ENCODE measurements at places on chromosomes 11 and 22.

DNA sequence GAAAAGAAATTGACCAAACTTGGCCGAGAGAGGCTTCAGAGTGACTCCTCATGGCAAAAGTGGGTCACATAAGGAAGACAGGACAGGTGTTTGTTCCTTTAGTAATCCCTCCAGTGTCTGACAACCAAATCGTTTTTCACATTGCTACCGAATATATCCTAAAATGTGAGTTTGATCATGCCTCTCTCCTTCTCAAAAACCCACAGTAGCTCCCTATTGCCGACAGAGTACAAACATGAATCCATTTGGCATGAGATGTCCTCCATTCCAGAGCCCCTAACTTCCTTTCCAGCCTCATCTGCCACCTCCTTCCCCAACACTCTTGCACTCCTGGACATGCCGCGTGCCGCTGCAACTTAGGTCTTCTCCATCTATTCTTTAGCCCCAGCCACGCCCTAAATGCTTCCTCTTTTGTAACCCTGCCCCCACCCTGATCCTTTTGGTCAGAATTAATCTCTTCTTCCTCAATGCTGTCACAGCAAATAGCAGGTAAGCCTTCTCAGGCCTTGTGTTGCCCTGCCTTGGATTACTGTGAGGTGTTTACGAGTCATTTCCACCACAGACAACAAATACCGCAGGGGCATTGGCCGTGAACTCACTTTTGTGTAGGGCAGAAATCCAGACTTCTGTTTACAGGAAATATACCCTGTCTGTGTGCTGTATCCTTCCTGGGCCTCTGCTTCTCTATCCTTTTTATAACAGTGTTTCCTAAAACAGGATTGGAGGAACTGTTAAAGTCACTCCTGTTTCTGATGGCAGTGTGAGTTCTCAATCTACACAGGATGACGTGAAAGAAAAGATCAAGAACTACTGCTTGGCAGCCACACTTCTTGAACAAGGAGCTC is 66.0 kb upstream of the FTH1 start:
- DNase-seq = no peak

DNA sequence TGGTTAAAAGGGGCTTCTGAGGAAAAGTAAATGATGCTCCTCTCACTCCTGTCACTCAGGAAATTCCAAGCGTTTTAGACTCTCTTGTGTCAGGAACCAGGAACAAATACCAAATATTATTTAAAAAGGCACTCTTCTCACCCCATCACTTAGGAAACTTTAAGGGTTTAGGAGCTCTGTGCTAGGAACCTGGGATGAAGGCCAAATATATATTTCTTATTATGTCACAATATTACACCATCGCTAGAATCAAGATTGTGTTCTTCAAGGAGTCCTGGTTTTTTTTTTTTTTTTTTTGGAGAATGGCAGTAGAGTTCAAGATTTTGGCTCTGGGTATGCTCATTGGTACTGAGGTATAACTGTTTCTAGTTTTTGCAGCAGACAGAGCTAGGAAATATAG is 79.0 kb upstream of the HEPHL1 start:
- no peak for DNase-seq

DNA sequence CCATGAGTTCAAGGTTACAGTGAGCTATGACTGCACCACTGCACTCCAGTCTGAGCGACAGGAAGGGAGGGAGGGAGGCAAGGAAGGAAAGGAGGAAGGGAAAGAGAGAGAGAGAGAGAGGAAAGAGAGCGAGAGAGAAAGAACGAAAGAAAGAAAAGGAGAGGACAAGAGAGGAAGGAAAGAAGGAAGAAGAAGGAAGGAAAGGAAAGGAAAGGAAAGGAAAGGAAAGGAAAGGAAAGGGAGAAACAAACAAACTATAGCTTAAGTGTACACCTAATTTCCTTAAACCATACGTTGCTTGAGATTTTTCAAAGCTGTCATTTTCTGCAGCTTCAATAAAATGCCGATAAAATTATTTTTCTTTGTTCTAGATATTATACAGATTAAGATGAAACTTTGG is 80.2 kb upstream of the APOA1 start:
- DNase-seq = no peak

- no peak for DNase-seq
Measured at GRCh38 chr11:133386852-133387251, 145.4 kb downstream of the OPCML start.

DNA sequence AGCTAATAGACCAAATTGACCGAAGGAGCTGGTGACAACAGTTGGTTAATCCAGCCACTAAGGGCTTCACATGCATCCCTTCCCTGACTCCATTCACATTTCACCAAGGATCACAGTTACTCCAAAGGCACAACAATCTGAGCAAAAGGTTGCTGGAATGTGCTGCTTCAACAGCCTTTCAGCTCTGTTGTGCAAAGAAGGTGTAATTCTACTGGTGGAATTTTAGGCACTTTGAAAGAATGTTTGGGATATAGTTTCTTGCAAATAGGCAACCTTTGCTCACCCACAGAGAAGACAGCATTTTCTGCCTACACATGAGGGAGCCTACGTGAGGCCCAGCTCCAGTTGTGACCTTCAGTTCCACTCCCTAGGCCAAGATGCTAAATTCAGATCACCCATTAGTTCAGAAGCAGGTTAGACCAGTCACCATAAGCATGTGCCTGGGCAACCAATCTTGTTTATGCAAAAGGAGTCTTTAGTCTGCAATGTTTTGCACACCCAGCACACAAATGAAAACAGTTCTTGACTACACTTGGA is 21.6 kb upstream of the FCHSD2 start:
- no peak for DNase-seq

- DNase-seq = no peak
Measured at GRCh38 chr11:22742157-22742613, 75.8 kb downstream of the GAS2 start.

DNA sequence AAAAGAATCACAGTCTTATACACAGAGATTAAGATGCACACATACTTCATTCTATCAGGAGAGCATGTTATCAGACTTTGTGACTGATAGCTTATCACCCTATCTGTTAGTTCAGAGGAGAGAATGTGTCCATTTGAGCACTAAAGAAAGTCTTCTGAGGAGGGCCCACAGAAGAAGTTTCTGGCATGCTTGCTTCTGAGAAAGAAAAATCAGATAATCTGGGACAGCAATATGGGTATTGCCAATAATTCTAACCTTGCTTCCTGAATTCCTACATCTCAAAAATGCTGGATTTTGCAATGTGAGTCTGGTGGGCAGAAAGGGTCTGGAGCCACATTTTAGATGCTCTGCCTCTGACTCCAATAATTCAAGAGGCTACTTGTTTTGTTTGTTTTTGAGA is 128.9 kb downstream of the RBFOX2 start:
- no peak for DNase-seq

DNA sequence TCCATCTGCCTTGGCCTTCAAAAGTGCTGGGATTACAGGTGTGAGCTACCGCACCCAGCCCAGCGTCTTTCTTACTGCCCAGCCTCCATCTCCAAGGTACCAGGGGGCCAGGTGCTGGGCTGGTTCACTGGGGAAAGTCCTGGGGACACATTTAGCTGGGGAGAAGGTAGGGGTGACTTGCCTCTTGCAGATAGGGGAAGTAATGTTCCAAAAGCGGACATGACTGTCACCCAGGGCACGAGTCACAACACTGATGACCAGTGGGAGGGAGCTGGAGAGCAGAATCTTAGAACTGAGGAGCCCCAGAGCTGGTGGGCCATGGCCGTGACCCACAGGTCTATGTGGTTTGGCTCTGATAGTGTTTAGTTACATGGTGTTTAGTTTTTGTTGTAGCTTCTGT is 2.4 kb upstream of the SLC15A3 start:
- DNase-seq = no peak

GRCh38 chr22:26977741-26978376 is 320.5 kb downstream of the MIAT start:
- DNase-seq = no peak

DNA sequence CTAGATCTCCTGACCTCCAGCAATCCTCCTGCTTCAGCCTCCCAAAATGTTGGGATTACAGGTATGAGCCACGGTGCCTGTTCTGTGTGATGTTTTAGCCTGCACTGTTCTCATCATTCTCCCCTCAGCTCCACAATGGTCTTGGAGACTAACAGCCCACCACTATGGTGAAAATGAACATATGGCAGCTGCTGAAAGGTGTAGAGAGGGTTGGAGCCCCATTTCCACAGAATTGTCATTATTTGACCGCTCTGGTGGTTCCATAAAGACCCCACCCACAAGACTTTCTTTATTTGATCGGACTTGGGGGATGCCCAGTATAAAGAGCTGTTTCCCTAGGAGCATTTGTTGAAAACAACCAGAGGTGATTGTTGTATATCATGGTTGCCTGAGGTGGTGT is 67.9 kb upstream of the SEPTIN5 start:
- DNase-seq = no peak

- DNase-seq = no peak
Measured at GRCh38 chr11:46321757-46322156, 25.5 kb upstream of the DGKZ start.

- DNase-seq = no peak
Measured at GRCh38 chr22:46073683-46074504, 76.4 kb upstream of the PPARA start.

DNA sequence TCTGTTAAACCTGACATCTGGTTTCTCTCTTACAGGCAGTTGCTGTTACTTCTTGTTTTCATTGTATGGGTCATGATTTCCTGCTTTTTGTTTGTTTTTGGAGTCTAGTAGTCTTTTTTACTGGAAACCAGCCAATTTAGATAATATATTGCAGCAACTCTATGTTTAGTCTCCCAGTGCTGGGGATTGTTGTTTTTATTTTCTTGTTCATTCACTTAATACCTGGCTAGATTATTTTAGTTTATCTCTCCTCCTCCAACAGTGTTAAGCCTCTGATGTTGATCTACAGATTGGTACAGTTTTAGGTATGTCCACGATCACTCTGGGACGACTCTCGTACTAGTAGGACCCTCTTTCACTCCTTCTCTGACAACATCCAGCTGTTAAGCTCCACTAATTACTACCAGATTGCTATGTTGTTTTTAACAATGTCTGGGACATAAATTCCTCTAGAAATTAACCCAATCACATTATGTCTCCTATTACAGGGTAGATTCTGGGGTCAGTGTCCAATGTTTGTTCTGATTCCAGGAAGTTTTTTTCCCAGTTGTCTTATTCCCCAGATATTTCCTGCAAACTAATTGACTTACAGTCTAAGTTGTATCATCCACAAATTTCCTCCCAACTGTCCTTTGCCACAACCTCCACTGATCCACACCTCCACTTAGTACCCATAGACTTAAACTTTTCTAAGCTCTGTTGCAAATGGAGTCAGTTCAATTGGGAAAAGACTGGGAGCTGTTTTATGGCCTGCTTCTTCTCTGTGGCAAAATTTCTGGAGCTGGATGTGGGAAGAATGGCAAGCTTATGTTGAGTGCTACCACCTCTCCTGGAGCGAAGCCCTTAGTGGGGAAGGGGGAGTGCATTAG is 1280.6 kb upstream of the CNTN5 start:
- peak; percentile 77 for DNase-seq

GRCh38 chr22:44409211-44409973 is 88.6 kb downstream of the RTL6 start:
- DNase-seq = no peak

DNA sequence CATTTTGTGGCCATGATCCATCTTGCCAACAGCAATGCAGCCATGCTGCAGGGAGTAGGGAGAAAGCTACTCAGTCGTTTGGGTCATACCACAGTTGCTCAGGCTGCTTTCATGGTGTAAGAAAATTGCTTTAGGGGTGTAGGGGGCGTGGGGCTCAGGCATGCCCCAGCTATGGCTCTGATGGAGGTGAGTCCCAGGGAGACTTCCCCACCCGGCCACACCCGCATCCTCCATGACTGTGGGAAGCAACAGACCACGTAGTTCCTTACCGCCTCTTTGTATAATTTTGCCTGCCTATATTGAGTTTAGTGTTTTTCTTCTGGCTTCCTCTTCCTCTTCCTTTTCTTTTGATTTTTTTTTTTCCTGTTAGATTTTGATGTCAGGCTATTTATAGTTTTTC is 58.8 kb downstream of the SPECC1L start:
- no peak for DNase-seq

DNA sequence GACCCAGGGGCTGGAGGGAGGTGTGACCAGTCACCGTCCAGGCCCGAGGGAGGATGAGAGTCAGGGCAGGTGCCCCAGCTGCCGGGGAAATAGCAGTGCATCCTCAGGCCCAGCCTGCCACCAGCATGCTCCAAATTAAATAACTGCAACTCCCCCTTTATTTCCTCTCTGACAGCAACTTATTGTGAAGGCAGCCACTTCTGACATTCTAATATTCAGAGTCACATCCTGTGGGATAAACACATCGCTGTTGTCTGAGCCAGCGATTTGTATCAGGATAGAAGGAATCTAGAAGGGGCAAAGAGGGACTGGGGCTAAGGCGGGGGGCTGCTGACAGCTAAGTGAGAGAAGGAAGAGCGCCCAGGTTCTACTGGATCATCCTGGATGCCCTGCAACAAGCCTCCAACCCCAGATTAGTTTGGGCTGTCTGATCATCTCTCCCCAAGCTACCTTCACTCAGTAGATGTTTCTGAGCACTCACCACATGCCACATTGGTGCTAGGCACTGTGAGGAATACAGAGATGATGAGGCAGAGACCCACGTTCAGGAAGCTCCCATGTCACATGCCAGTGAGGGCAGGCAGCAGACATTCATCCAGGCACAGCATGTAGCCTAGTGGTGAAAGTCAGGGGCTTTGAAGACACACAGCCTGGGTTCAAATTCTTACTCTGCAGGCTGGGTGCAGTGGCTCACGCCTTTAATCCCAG is 214.1 kb downstream of the BUD13 start:
- no peak for DNase-seq

GRCh38 chr22:34645375-34645774 is 420.6 kb upstream of the ISX start:
- DNase-seq = no peak

GRCh38 chr11:86187027-86187426 is 57.5 kb upstream of the EED start:
- DNase-seq = no peak

DNA sequence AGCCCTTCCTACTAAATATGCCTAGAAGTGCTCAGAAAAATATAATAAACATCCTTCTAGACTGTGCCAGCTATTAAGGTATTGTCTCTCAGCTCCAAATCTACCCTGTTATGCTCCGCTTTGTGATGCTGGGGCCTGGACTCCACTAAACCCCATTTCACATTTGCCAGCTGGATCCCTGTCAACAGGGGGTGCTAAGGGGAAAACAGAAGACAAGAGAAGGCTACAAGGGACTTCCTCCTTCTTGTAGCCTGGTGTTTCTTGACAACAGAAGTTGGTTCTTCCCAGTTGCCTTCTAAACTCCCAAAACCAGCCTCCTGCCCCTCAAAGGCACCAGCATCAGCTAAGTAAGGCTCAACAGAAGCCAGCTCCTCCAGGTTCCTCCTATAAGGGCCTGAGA is 5.2 kb downstream of the NUMA1 start:
- DNase-seq = no peak

Data from left kidney (tissue), 8 donors.